ENCODE measurements at places on chromosomes 7 and 10.
A peak's percentile ranks its signal among the peaks of the same experiment; 100 is the strongest.

DNA sequence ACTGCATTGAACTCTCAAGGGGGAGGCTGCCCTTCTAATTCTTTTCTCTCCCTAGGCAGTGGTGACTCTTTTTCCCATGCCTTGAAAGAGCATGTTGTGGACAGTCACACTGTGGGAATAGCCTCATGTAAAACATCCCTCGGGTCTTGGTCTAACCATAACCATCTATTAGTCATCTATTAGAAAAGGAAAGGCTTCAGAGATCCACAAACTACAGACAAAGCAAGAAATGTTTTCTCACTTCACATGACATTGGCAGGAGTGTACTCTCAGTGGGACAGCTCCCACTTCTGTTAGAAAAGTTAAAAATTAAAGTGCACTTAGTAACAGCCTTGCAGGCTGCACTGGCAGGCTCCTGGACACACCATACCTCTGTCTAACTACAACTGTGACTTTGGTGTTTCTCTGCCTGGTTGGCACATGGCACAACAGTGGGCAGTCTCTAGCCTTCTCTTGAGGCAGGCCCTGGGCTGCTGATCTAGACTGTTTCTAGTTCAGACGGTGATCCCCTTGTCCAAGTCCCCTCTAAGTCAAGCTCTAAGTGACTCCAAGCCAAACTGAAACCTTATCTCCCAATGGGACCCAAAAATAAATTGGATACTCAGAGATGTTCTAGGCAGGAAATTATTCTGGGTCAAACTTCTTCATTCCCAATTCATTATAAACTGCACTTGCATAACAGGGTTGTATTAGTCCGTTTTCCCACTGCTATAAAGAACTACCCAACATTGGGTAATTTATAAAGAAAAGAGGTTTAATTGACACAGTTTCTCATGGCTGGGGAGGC lies 57.9 kb upstream of the ITGB1 start:
- H3K4me3 ChIP-seq: no peak overlapping the region
- no peaks in the 10 kb centered on the region for H3K27me3 ChIP-seq
- H3K4me1 ChIP-seq: no peaks in the 10 kb centered on the region
- no peaks in the 10 kb centered on the region for H3K36me3 ChIP-seq
- no peak for DNase-seq

DNA sequence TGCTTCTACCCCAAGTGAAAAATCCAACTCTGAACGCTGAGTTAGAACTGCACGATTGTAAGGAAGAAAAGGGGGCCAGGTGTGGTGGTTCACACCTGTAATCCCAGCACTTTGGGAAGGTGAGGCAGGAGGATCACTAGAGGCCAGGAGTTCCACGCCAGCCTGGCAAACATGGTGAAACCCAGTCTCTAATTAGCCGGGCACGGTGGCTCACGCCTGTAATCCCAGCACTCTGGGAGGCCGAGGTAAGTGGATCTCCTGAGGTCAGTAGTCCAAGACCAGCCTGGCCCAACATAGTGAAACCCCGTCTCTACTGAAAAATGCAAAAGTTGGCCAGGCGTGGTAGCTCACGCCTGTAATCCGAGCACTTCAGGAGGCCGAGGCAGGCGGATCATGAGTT lies 9.0 kb downstream of the GUSB start:
- H3K4me1 ChIP-seq: no peaks in the 10 kb centered on the region
- DNase-seq: no peak
- no peak overlapping the region for H3K4me3 ChIP-seq
- H3K36me3 ChIP-seq: peaks cover 41% of the 10 kb centered on the region
- H3K27me3 ChIP-seq: no peaks in the 10 kb centered on the region

DNA sequence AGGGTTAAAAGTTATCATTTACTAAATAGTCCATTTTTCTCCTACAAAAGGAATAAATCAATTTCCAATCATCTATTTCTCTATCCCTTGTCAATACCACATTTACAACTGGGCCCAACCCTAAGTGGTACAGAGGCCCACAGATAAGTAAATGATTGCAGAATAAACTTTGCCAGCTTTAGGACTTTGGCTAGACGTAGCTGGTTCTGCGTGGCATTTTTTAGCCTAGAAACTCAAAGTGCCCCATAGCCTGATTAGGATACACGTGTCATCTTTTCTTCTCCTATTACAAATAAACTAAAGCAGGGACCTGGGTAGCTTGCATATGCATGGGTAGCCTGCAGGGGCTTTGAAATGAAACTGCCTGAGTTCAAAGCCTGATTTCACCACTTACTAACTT lies 56.4 kb downstream of the KLF6 start:
- peaks cover 4% of the 10 kb centered on the region for H3K27me3 ChIP-seq
- DNase-seq: no peak
- H3K27ac ChIP-seq: no peak overlapping the region
- H3K4me1 ChIP-seq: peaks cover 6% of the 10 kb centered on the region

- no peak for DNase-seq
- H3K4me1 ChIP-seq: peaks cover 16% of the 10 kb centered on the region
These were observed 289.6 kb upstream of the NPVF start for GRCh38 chr7:25517906-25518305.

GRCh38 chr7:130390486-130390885 lies 10.2 kb downstream of the CPA1 start:
- no peaks in the 10 kb centered on the region for H3K27me3 ChIP-seq
- no peak overlapping the region for H3K4me3 ChIP-seq
- peaks cover 25% of the 10 kb centered on the region for H3K4me1 ChIP-seq
- DNase-seq: no peak
- peaks cover 1% of the 10 kb centered on the region for H3K36me3 ChIP-seq

- peaks cover 14% of the 10 kb centered on the region for H3K36me3 ChIP-seq
- peaks cover 28% of the 10 kb centered on the region for H3K4me1 ChIP-seq
- H3K27ac ChIP-seq: peak overlapping the region; percentile 14
These were observed 30.2 kb upstream of the SH3PXD2A start for GRCh38 chr10:103885617-103886016.

- H3K4me3 ChIP-seq: no peak overlapping the region
- DNase-seq: no peak
- H3K4me1 ChIP-seq: peaks cover 14% of the 10 kb centered on the region
- no peak overlapping the region for H3K27ac ChIP-seq
- peaks cover 2% of the 10 kb centered on the region for H3K36me3 ChIP-seq
These were observed 9.7 kb downstream of the GET4 start for GRCh38 chr7:885893-886625.

DNA sequence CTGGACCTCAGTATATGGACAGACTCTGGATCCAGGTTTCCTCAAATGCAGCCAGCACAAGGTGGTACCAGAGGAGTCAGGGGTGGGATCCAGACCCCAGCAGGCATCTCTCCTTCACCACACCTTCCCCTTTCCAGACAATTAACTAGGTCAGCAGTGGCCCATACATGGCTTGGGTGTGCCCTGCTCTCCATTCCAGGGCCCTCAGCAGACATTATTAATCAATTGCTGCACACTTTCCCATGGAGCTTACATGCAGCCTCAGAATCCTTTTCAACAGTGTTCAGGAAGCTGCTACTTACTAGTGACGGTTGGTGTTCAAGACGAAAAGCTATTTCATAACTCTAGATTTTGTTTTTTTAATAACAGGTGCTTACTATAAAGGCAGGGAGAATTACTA lies 6.0 kb downstream of the COL13A1 start:
- no peak overlapping the region for H3K27ac ChIP-seq
- H3K4me1 ChIP-seq: no peaks in the 10 kb centered on the region
- H3K4me3 ChIP-seq: no peak overlapping the region
- peaks cover 16% of the 10 kb centered on the region for H3K27me3 ChIP-seq
